Inflammatory macrophage treated with lipopolysaccharide for 4 hours (primary cell): ENCODE measurements at places on chromosomes 7 and 10.

- DNase-seq: no peak
Observed at GRCh38 chr10:11525503-11525902, 85.9 kb downstream of the USP6NL start.

DNA sequence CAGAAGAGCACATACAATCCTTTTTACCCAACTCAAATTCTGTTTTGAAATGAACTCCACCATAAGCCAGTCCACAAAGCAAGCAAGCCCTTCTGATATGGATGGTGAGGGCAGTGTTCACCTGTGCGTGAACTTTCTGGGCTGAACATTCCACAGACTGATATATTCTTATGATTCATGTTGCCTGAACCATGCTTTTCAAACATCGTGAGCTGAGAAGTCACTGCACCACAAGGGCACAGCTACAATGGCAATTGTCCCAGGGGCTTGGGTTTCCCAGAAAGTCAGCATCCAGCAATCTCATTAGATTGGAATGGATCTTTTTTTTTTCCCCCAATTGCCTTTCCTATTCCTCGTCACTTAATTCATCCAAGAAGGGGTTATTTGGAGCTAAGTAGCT, 86.9 kb upstream of the ZNF438 start:
- no peak for DNase-seq

- DNase-seq: no peak
Observed at GRCh38 chr7:87404674-87405073, 59.2 kb downstream of the CROT start.

DNA sequence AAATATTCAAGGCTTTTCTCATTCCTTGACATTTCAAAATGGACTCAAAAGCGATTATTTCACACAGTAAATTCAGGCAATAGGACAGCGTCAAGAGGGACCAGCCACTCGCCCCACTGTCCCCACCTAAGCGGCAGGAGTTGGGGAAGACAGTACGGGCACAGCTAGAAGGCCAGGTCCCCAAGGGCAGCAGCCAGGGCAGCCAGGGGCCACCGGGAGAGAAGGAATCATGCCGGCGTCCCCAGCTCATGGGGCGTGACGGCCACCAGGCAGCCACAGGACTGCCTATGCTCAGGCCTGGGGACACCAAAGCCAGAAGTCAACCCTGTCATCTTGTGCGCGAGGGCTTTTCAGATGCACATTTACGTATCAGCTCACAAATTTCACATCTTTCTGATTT, 225.7 kb upstream of the PPP2R2D start:
- DNase-seq: no peak

GRCh38 chr7:45687721-45688120, 113.6 kb downstream of the ADCY1 start:
- DNase-seq: no peak

DNA sequence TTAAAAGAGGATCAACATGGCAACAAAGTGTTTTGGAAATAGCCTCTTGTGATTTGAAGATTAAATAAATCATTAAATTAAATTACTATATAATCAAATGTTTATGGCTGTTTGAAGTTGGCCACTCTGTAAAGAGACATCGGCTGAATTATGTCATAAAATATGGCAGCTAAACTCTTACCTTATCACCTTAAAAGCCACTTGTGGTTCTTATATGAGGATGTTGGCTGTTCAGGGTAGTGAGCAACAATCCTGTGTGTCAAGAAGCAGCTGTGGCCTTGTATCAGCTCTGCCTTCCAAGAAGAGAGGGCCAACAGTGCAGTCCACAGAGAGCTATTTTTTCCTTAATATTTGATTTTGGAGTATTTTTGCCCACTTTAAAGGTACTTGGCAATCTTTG, 113.4 kb upstream of the CDK6 start:
- no peak for DNase-seq

DNA sequence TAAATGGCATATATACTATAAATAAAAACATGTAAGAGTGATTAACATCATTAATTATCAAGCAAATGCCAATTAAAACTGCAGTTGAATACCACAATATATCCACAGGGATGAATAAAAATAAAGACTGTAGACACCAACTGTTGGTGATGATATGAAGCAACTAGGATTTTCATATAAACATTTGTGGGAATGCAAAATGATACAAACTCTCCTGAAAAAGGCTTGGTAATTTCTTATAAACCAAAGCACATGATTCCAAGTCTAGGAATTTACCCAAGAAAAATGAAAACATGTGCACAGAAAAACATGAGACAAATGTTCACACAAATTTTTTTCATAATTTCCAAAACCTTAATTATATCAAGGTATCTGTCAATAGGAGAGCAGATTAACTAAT, 448.1 kb downstream of the ETV1 start:
- DNase-seq: no peak
